ENCODE measurements at places on chromosomes 3 and 15. TPM values are rescaled to one million over a fixed set of nuclear protein-coding genes. Genes with fewer than 3 reads are reported as not detected.

Gene SLC6A1
- 6.9 TPM for total RNA-seq

- no peak overlapping the region for H3K27ac ChIP-seq
- no peaks in the 10 kb centered on the region for H3K36me3 ChIP-seq
- no peaks in the 10 kb centered on the region for H3K4me1 ChIP-seq
- no peaks in the 10 kb centered on the region for H3K27me3 ChIP-seq
Observed at GRCh38 chr3:117118604-117119003, 409.0 kb downstream of the TUSC7 start.

DNA sequence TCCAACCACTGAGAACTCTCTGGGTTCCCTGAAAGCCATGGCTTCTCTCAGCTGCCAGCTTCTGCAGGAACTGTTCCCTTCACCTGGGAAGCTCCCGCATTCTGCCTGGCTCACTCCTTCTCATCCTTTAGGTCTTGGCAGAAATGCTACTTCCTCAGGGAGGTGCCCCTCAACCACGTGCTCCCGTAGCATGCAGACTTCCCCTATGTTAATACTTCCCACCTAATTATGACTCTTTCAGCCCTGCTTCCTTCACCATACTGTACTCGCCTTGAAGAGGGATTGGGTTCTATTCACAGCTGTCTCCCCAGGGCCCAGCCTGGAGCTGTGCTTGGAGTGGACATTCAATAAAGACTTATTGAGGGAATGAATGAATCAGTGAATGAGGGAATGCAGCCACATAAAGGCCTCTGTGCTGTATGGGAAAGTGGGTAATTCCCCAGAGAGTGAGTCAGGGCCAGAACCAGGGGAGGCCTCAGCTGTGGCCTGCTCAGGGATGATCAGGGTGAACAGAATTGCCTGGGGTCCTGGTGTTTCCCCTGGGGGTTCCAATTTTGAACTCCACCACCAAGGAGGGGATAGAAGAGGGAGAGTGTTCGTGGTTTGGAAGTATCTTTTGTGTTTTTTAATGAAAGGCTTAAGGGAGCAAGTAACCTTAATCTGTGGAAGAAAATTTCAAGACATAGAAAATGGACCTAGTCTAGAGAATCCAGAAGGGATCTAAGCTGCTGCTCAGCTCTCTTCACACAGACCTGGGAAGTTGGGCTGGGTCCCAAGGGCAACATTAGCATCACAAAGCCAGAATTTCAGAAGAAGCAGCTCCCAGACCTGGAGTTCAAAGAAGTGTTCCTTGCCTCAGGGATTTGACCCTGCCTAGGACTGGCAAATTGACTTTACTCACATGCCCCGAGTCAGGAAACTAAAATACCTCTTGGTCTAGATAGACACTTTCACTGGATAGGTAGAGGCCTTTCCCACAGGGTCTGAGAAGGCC lies 14.6 kb upstream of the FAM107A start:
- no peaks in the 10 kb centered on the region for H3K4me1 ChIP-seq
- DNase-seq = no peak
- no peak overlapping the region for H3K27ac ChIP-seq

DNA sequence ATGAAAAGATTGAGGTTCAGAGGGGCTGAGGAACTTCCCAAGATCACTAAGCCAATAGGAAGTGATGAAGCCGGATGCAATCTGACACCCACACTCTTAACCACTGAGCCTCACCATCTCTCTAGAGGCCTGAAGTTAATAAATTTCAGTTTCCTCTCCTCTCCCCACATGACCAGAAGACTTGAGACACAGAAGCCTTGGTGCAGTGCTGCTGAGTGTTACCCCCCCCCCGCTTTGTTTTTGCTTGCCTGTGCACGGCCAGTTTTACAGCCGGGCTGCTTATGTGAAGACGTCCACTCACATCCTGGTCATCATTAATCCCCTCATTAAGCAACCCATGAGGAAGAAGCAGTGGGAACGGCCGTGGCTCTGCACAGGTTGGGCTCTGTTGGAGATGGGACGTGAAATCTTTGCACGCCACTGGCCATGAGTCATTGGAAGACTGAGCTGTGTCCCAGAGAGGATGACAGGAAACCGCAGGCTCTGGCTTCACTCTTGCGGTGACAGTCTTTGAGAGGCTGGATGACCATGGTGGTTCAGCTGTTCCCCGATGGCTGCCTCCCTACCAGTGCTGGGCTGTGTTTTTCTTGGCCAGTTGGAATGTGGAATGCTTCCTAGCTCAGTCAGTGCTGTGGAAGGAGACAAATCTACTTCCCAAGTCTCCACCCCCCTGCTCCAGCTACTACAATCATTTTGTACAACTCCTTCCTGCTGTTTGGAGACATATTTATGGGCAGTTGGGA lies 232.6 kb upstream of the LRTM1 start:
- DNase-seq = no peak
- H3K27ac ChIP-seq = peak overlapping the region; percentile 33
- H3K4me3 ChIP-seq = no peak overlapping the region
- no peaks in the 10 kb centered on the region for H3K4me1 ChIP-seq
- H3K36me3 ChIP-seq = no peaks in the 10 kb centered on the region

GRCh38 chr3:122067214-122067550 lies 12.0 kb downstream of the CD86 start:
- H3K36me3 ChIP-seq = no peaks in the 10 kb centered on the region
- DNase-seq = no peak
- no peak overlapping the region for H3K4me3 ChIP-seq
- H3K4me1 ChIP-seq = no peaks in the 10 kb centered on the region
- H3K27ac ChIP-seq = no peak overlapping the region
